ENCODE measurements at places on chromosomes 3 and 15.

GRCh38 chr3:146226881-146227280 is 24.0 kb downstream of the PLSCR4 start:
- no peak for DNase-seq

DNA sequence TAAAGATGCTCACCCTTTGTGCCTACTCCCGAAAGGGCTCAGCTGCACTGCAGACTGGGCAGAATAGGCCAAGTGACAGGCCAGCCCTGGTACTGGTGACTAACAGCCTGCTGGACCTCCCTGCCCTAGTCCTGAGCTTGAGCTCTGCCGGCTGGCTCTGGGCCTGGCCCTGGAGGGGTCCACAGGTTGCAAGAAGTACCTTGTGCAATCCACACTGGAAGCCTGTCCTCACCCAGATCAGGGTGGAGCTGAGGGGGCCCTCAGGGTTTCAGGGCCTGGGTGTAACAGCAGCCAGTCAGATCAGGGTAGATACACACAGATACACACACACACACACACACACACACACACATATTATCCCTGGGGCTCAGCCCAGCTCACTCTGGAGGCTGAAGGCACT is 27.3 kb upstream of the PLA2G4D start:
- no peak for DNase-seq

DNA sequence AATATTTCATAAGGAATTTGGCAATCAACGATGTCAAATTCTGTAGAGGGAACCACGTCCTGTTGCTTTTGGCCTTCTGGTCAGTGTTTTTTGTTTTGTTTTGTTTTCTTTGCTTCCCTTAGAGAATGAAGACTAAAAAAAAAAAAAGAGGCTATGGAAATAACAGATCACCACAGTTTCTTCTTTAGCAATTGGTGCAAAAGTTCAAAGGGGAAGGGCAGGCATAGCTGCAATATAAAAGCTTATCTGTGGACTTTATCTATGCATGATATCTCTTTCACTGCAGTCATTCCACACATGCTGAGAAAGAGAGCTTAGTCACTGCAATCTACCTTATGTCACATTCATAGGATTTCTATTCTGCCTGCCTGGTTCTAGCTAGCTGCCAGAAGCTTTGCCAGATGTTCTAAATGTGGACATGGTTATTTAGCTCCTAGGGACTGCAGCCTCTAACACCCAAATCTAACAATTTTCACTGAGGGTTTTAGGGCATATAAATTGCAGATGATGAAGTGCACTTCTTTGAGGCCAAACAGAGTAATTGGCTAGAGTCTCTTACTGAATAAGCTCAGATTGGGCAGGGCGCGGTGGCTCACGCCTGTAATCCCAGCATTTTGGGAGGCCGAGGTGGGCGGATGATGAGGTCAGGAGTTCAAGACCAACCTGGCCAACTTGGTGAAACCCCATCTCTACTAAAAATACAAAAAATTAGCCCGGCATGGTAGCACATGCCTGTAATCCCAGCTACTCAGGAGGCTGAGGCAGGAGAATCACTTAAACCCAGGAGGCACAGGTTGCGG is 637.2 kb downstream of the NTRK3 start:
- DNase-seq = peak; percentile 15

- DNase-seq = no peak
Measured at GRCh38 chr15:83082730-83083386, 15.8 kb upstream of the BTBD1 start.

GRCh38 chr3:18246336-18247060 is 178.6 kb downstream of the SATB1 start:
- DNase-seq = no peak

DNA sequence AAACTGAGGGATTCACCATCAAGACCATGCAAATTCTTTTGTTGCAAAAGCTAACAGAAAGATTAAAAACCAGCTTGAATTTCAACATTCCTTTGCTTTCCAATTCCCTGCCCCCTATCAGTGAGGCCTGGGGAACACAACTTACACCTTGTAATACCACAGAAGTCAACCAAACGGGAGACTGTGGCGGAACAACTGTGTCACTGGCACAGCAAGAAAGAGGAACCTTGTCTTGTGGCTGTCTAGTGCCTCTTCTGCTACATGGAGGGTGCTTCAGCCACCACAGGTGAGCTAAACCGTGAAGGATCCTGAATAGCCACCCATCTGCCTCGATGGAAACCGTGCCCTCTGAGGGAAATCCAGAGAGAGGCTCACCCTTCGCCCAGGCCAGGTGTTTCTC is 11.4 kb downstream of the CCDC12 start:
- DNase-seq = no peak

- no peak for DNase-seq
Measured at GRCh38 chr15:38696109-38696727, 131.6 kb upstream of the RASGRP1 start.

- DNase-seq = no peak
Measured at GRCh38 chr3:59653405-59654122, 603.7 kb upstream of the CFAP20DC start.

- DNase-seq = no peak
Measured at GRCh38 chr15:95712785-95713184, 617.7 kb upstream of the NR2F2 start.

- DNase-seq = no peak
Measured at GRCh38 chr3:180860180-180860858, 52.2 kb upstream of the FXR1 start.

- no peak for DNase-seq
Measured at GRCh38 chr15:34078900-34079299, 22.8 kb downstream of the EMC7 start.

GRCh38 chr3:69370156-69370883 is 15.6 kb downstream of the FRMD4B start:
- no peak for DNase-seq

DNA sequence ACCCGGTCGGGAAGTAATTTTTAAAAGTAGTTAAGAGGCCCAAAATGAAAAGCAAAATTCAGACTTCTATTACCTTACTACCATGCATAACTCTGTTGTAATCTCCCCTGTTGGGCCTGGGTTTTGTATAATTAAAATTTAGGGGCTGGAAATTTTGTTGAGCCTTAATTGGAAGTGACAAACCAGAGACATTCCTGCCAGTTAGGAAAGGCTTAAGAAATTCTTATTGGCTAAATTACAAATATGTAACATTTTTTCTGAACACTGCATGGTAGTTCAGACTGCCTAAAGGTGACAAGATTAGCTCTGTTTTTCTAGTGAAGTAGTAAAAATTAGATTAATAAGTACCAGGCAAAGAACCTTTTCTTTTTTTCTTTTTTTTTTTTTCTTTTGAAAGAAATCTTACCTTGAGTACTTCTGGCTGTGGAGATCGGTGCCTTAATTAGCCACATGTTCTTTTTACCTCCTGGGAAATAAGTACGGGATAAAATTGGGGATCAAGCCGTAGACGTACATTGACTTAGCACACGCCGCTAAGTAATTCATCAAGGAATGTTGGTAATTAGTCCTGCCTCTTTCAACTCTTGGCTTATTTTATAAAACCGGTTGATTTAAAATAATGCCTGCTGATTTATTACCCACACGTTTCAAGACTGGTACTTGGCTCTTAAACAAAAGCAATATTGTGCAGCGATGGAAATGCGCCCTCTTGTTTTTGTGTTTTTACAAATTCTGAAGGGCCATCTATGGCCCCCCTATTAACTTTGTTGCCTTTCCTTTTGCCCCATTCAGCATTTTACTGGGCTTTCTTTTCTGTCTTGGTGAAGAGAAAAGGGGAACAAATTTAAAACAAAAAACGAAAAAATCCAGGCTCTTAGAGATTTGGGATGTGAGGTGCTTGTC is 111.2 kb upstream of the SAMMSON start:
- no peak for DNase-seq

DNA sequence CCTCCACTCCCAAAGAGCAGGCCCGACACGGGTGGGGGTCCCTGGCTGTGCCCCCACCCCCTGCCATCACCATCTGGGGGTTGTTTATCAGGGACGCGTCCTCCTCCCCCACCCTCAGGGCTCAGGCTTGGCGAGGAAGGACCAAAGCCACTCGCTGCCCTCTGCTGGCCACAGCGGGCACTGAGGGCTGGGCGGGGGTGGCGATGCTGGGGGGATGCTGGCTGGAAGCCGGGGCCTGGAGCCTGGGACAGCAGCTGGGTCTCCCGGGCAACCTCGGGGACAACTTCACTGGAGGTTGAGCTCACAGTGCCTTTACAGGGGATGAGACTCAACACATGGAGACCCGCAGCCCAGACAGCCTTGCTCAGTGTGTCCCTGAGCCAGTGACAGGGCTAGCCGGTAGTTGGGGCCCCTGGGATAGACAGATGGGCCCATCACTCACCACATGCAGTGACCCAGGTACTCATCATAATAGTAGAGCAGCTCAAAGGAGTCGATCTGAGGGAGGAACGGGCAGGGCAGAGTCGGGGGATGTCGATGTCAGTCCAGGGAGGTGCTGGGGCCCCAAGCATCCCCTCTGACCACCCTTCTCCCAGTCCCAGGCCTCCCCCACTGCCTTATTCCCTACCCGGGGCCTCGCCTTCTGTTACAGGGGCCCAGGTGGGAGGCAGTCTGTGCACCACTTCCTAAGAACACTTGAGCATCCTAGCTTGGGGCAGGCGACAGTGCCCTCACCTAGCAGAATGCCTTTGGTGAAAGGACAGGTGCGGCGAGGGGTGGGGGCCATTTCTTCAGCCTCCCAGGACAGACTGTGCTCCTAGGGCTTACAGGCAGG is 5.9 kb upstream of the CALML4 start:
- peak; percentile 94 for DNase-seq

- DNase-seq = peak; percentile 20
Measured at GRCh38 chr3:94173673-94174434, 111.0 kb downstream of the NSUN3 start.

DNA sequence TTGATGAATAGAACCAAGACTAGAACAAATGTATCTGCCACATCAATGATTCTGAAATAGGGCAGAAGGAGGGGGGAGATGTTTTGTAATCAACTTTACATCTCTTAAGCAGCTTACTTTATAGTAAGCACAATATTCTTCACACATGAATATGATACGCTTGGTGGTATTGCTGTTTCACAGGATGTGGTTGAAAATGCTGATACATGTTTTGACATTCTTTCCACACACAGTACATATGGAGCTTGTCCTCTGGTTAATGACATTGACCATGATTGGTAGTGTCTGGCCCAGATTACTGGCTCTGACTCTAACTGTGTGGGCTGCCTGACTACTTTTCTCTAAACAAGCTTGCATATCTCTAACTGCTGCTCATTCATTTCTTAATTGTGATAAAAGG is 168.9 kb downstream of the KLHL25 start:
- no peak for DNase-seq
